Spleen (tissue), 13 donors: ENCODE measurements at places on chromosomes 5 and 9. TPM values are rescaled to one million over a fixed set of nuclear protein-coding genes. Genes with fewer than 3 reads are reported as not detected.

Gene PCDHB9
- 0.06 TPM for polyA plus RNA-seq

GRCh38 chr5:57349214-57349613 lies 133.4 kb downstream of the ACTBL2 start:
- H3K27me3 ChIP-seq, result no peaks in the 10 kb centered on the region
- no peaks in the 10 kb centered on the region for H3K4me1 ChIP-seq
- DNase-seq, result no peak
- H3K4me3 ChIP-seq, result no peak overlapping the region

DNA sequence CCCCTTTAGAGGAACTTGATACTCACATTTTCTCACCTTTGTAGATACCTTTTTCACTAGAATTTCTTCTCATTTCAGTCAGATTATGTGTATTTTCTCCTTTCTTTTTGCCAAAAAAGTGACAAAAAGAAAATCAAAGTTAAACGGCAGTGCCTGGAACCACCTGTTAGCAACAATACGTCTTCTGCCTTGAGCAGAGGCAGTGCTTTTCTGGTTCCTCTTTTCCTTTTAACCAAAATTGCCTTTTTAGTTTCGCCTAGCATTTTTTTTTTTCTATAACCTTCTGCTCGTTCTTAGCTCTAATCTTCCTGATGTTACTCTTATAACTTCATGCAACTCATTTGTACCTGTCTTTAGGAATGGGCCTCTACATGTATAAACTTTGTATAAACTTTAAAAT lies 26.1 kb downstream of the SMIM32 start:
- H3K36me3 ChIP-seq, result peaks cover 6% of the 10 kb centered on the region
- H3K27ac ChIP-seq, result no peak overlapping the region
- no peak for DNase-seq
- H3K27me3 ChIP-seq, result no peaks in the 10 kb centered on the region
- H3K4me1 ChIP-seq, result no peaks in the 10 kb centered on the region

- H3K4me1 ChIP-seq, result no peaks in the 10 kb centered on the region
- DNase-seq, result no peak
- no peaks in the 10 kb centered on the region for H3K36me3 ChIP-seq
- H3K27ac ChIP-seq, result no peak overlapping the region
These were observed 160.7 kb downstream of the ICE1 start for GRCh38 chr5:5583023-5583765.

GRCh38 chr9:4293293-4293941 lies 6.5 kb downstream of the GLIS3 start:
- H3K4me1 ChIP-seq, result peaks cover 25% of the 10 kb centered on the region
- no peaks in the 10 kb centered on the region for H3K36me3 ChIP-seq
- H3K27me3 ChIP-seq, result peaks cover 2% of the 10 kb centered on the region
- peak overlapping the region; percentile 21 for H3K27ac ChIP-seq
- DNase-seq, result no peak

DNA sequence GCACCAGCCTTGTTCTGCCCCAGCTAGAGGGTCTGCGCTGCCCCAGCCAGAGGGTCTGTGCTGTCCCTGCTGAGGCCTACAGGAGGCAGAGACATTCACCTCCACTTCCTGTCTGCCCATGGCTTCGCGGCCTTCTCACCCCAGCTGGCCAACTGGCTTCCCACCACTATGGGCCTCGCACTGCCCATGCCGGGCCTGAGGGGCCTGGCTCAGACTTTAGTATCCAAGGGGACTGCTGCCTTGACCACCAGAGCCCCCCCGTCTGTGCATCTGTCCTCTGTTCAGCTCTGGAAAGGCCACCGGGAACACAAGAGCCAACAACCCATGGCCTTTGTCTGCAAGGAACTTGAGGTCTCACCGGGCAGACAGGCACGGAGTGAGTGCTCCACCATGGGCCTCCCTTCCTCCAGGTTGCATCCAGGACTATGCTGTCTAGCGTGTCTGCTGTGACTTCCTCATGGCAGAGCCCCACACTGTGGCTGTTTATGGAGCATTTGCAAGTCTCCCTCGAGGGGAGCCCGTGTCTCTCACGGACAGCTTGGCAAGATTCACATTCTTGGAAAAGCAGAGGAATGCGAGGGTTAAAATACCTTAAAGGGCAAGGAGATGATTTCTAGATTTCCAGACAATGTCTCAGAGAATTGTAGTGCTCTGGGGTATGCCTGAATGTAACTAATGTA lies 1.7 kb downstream of the DCANP1 start:
- no peaks in the 10 kb centered on the region for H3K4me1 ChIP-seq
- no peaks in the 10 kb centered on the region for H3K27me3 ChIP-seq
- H3K36me3 ChIP-seq, result no peaks in the 10 kb centered on the region
- no peak overlapping the region for H3K4me3 ChIP-seq
- DNase-seq, result no peak

Gene PGM5
- 3.2 TPM for polyA plus RNA-seq

GRCh38 chr9:129608561-129609481 lies 12.1 kb downstream of the C9orf50 start:
- peak; percentile 78 for DNase-seq
- H3K4me3 ChIP-seq, result no peak overlapping the region
- H3K27ac ChIP-seq, result peak overlapping the region; percentile 78
- H3K27me3 ChIP-seq, result no peaks in the 10 kb centered on the region
- H3K36me3 ChIP-seq, result no peaks in the 10 kb centered on the region

GRCh38 chr5:90169078-90169477 lies 240.5 kb downstream of the CETN3 start:
- H3K4me3 ChIP-seq, result no peak overlapping the region
- no peaks in the 10 kb centered on the region for H3K36me3 ChIP-seq
- H3K27me3 ChIP-seq, result no peaks in the 10 kb centered on the region
- H3K4me1 ChIP-seq, result peaks cover 7% of the 10 kb centered on the region
- DNase-seq, result no peak

Gene ANKRD55
- polyA plus RNA-seq, result 0.42 TPM

Gene MYORG
- 0.47 TPM for polyA plus RNA-seq

DNA sequence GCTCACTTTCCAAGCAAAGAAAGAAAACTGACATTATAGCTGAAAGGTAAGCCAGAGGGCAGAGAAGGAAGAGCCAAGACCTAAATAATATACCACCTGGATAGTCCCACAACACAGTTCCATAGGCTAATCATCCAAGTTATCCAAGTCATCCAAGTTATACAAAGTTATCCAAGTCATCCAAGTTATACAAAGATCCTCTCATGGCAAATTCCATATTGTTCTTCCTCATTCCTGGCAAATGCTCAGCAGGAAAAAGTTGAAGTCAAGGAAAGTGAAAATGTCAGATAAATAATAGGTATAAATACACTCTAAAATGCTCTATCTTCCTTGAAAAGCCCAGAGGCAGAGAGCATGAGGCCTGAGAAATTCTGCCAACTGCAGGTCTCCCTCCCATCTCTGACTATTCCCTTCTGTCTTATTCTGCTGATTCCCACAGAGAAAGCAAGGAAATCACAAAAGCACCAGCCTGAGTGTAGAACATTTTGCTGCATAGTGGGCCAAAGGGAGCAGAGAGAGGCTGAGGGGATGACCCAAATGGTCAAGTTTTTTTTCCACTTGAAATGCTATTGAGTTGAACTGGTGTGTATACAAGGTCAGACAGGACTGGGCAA lies 12.5 kb downstream of the MCTP1 start:
- H3K4me1 ChIP-seq, result no peaks in the 10 kb centered on the region
- H3K36me3 ChIP-seq, result no peaks in the 10 kb centered on the region
- H3K27ac ChIP-seq, result no peak overlapping the region
- peaks cover 16% of the 10 kb centered on the region for H3K27me3 ChIP-seq
- DNase-seq, result no peak

- no peak overlapping the region for H3K4me3 ChIP-seq
- no peak for DNase-seq
- no peak overlapping the region for H3K27ac ChIP-seq
- H3K36me3 ChIP-seq, result peaks cover 47% of the 10 kb centered on the region
These were observed 8.6 kb downstream of the NSD1 start for GRCh38 chr5:177142098-177142611.

Gene PCDHA13
- polyA plus RNA-seq, result 0.21 TPM

GRCh38 chr5:1334831-1335539 lies 9.9 kb downstream of the CLPTM1L start:
- no peak overlapping the region for H3K4me3 ChIP-seq
- H3K36me3 ChIP-seq, result peaks cover 85% of the 10 kb centered on the region
- no peaks in the 10 kb centered on the region for H3K4me1 ChIP-seq
- H3K27me3 ChIP-seq, result no peaks in the 10 kb centered on the region
- peak; percentile 64 for DNase-seq

DNA sequence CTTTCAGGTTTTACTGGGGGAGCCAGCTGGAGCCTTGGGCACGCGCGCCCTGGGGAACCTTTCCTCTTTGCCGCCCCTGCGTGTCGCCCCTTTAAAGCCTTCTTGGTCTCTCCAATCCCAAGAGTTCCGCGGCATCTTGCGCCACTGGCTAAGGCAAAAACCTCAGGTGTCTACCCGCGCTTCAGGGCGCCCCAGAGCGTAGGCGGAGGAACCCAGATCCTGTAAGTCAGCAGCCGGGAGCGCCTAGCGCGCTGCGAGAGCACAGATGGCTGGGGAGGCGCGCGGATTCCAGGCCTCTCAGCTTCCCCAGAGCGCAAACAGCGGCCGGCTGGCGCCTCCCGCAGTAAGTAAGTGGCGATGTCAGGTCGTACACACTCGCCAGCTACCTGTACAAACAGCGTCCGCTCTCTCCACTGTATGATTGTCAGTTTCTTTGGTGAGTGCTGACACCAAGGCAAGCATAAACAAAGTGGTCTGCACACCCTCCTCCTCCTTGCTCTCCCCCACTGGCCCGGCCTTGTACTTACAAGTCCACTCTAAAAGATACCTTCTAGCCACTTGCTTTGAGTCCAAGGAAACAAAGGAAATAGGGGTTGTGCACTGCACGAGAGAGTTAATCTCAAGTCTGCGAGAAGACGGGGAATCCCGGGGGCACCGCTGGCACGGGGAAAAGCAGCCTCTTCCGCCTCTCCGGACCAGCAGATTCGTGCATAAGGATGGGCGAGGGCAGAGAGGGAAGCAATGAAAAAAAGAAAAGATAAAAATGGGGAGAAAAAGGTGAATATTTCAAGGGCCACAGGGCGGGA lies 2.9 kb downstream of the HTR1A start:
- DNase-seq, result peak; percentile 70
- no peaks in the 10 kb centered on the region for H3K36me3 ChIP-seq
- peaks cover 46% of the 10 kb centered on the region for H3K27me3 ChIP-seq
- H3K4me3 ChIP-seq, result no peak overlapping the region
- H3K4me1 ChIP-seq, result no peaks in the 10 kb centered on the region

Gene TMEM250
- polyA plus RNA-seq, result 14.8 TPM

- DNase-seq, result no peak
- H3K4me1 ChIP-seq, result no peaks in the 10 kb centered on the region
- H3K27me3 ChIP-seq, result no peaks in the 10 kb centered on the region
- no peak overlapping the region for H3K27ac ChIP-seq
- no peaks in the 10 kb centered on the region for H3K36me3 ChIP-seq
These were observed 137.4 kb downstream of the SCAMP1 start for GRCh38 chr5:78497573-78498533.

Gene TAF1L
- polyA plus RNA-seq, result not detected

DNA sequence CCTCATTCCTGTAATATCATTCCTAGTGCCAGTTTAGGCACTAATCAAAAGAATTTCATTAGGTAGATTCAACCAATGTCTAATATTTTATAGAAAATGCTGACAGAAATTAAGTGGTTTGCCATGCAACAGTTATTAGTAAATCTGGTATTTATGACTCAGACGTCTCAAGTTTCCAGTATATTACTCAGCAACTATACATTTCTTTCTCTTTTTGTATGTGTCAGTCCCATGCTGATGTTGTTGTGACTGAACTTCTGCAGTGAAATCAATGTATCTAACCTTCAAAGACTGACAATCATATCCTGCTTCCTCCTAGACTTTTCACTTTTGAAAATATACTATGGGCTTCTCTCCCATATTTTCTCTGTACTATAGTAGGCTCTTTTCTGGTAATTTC lies 822.5 kb downstream of the NR2F1-AS1 start:
- no peak for DNase-seq
- no peaks in the 10 kb centered on the region for H3K27me3 ChIP-seq
- no peaks in the 10 kb centered on the region for H3K4me1 ChIP-seq
- no peak overlapping the region for H3K4me3 ChIP-seq

Gene TMEM38B
- polyA plus RNA-seq, result 4.5 TPM

Gene IL5
- polyA plus RNA-seq, result not detected

DNA sequence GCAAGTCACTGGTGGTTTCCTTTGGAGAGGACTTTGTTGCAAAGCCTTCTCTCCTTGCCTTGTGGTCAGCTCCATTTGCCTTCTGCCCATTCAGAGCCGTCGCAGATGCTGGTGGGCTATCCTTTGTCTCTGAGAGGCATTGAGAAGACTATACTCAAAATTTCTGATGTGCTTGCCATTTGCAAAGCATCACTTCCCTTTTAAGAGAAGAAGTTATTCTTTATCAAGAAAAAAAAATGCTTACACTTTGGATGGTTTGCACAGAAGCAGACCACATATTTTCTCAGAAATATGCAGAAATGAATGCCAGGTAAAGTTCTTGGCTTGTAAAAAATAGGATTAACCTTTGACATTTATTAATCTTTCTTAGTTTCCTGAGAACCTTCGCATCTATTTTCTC lies 195.8 kb upstream of the KLF4 start:
- H3K36me3 ChIP-seq, result no peaks in the 10 kb centered on the region
- no peak overlapping the region for H3K27ac ChIP-seq
- no peaks in the 10 kb centered on the region for H3K27me3 ChIP-seq
- H3K4me3 ChIP-seq, result no peak overlapping the region
- H3K4me1 ChIP-seq, result no peaks in the 10 kb centered on the region

DNA sequence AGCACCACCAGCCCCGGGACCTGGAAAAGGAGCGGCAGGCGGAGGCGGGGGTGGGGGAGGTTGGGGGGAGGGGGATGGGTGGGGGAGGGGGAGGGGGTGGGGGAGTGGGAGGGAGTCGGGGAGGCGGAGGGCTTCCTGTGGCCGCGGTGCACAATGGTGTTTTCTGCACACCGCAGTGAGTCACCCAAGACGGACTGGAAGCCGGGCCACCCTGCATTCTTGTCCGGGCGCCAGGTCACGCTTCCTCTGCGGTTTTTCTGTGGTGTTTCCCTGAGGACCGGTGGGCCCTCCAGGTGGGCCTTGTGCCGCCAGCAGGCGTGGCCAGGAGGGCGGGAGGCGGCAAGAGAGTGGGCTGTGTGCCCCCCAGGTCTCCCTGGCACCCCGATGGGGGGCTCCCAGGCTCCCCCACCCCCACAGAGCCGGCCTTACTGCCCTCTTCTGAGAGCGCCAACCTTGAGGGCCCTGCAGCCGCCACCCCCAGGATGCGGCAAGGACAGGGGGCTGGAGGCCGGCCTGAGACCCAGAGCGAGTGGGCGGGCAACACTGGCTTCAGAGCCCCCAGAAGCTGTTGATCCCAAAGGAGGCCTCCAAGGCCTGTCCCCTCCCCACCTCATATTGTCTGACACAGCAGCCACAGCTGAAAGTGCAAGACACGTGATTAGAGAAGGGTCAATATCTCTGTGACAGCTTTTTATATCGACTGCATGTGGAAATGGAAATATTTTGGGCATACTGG lies 11.1 kb downstream of the EXD3 start:
- H3K27me3 ChIP-seq, result no peaks in the 10 kb centered on the region
- DNase-seq, result peak; percentile 88
- H3K4me3 ChIP-seq, result peak overlapping the region; percentile 44
- H3K4me1 ChIP-seq, result peaks cover 24% of the 10 kb centered on the region

- no peak overlapping the region for H3K4me3 ChIP-seq
- no peaks in the 10 kb centered on the region for H3K27me3 ChIP-seq
- H3K36me3 ChIP-seq, result no peaks in the 10 kb centered on the region
- no peaks in the 10 kb centered on the region for H3K4me1 ChIP-seq
These were observed 72.4 kb upstream of the MPDZ start for GRCh38 chr9:13351778-13352386.

GRCh38 chr9:13209498-13209897 lies 70.0 kb downstream of the MPDZ start:
- no peaks in the 10 kb centered on the region for H3K36me3 ChIP-seq
- H3K27ac ChIP-seq, result no peak overlapping the region
- DNase-seq, result no peak
- no peak overlapping the region for H3K4me3 ChIP-seq
- no peaks in the 10 kb centered on the region for H3K27me3 ChIP-seq
